Pulmonary artery endothelial cell (primary cell): ENCODE measurements at places on chromosomes 11 and 22. TPM values are rescaled to one million over a fixed set of nuclear protein-coding genes. Genes with fewer than 3 reads are reported as not detected.

The SCN2B gene
- total RNA-seq: not detected in 2 replicates

The MIOX gene
- total RNA-seq: not detected in 2 replicates

The TRIM49 gene
- not detected in 2 replicates for total RNA-seq

The ATG13 gene
- 54.1 and 66.5 TPM in 2 replicates for total RNA-seq

The SLC37A2 gene
- total RNA-seq: 0.53 and 0.67 TPM in 2 replicates

The PRRG4 gene
- total RNA-seq: 0.07 and 0.49 TPM in 2 replicates

The OR51E2 gene
- total RNA-seq: not detected in 2 replicates

The IL17REL gene
- total RNA-seq: 0.04 and 0.20 TPM in 2 replicates

The MS4A6A gene
- 0.33 and 0.60 TPM in 2 replicates for total RNA-seq

The KCTD17 gene
- total RNA-seq: 33.3 and 34.9 TPM in 2 replicates

The WT1 gene
- under 0.01 and 0.25 TPM in 2 replicates for total RNA-seq

The CARD18 gene
- total RNA-seq: not detected in 2 replicates

The PRG3 gene
- not detected in 2 replicates for total RNA-seq

The DUSP8 gene
- 0.40 and 0.71 TPM in 2 replicates for total RNA-seq

The FGF4 gene
- total RNA-seq: not detected in 2 replicates

The FXYD2 gene
- 0.13 and 0.32 TPM in 2 replicates for total RNA-seq

The CHRM1 gene
- not detected in 2 replicates for total RNA-seq

The MS4A1 gene
- not detected in 2 replicates for total RNA-seq

The SLC6A5 gene
- total RNA-seq: not detected in 2 replicates
